Cardiac septum (tissue), 1 donor: ENCODE measurements at places on chromosomes 7 and 10.

DNA sequence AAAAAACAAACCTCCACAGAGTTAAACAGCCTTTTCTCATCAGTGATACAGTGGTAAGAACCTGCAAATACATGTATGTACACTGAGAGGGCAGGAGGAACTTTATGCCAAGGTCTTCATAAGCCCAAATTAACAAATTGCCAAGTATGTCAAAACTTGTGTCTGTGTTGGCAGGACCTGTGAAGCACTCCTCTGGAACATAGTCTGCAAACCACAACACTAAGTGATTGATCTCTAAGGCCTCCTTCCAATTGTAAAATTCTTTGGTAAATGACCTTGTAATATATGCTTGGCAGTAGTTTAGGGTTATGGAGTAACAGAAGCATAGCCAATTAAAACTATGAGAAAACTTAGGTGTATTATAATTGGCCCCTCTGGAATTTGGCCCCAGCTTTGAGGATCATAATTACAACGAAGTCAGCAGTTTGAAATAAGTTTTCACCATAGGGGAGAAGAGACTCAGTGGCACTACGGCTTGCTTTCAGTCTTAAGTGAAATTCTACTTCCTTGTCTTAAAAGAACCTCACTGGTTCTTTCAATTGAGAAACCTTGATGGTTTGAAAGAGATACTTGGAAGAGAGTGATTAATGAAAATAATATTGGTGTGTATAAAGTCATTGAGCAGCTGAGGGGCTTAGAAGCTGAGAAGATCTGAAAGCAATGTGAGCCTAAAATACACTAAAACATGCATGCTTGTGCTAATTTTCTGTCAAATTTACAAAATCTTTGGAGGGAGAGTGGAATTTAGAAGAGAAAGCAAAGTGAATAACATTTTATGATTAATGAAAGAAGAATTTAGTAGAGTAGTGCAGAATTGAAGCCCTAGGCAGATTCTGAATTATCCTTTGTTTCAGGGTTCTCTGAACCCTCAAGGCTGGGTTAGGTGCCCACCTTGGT is 57.6 kb downstream of the CNNM2 start:
- DNase-seq, result no peak

- no peak for DNase-seq
Measured at GRCh38 chr7:46653848-46654247, 732.8 kb upstream of the IGFBP3 start.

- no peak for DNase-seq
Measured at GRCh38 chr7:139953229-139953628, 109.5 kb downstream of the PARP12 start.

DNA sequence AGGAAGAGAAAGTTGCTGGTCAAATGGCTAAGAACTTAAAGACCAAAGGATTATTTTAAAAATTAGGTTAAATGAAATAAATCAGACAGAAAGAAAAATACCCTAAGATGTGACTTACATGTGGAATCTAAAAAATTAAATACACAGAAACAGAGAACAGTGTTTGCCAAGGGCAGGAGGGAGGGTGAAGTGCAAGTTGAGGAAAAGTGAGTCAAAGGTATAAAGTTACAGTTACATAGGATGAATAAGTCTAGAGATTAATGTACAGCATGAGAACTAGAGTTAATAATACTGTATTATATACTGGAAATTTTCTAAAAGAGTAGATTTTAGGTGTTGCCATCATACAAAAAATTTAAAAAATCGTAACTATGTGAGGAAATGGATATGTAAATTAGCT is 146.3 kb downstream of the MDFIC start:
- no peak for DNase-seq

DNA sequence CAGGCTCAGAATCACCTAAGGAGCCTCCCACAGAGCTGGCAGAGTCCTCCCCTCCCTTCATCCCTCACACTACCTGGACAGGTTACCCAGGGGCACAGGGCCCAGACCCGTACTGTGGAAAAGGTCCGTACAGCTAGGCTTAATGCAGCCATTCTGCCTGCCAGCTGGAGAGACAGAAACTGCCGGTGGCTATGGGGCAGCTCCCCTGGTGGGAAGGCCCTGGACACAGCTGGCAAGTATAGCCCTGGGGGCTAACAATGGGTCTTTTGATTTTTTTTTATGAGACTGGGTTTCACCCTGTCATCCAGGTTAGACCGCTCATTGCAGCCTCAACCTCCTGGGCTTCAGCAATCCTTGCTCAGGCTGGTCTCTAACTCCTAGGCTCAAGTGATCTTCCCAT is 68.3 kb downstream of the GNA12 start:
- no peak for DNase-seq

DNA sequence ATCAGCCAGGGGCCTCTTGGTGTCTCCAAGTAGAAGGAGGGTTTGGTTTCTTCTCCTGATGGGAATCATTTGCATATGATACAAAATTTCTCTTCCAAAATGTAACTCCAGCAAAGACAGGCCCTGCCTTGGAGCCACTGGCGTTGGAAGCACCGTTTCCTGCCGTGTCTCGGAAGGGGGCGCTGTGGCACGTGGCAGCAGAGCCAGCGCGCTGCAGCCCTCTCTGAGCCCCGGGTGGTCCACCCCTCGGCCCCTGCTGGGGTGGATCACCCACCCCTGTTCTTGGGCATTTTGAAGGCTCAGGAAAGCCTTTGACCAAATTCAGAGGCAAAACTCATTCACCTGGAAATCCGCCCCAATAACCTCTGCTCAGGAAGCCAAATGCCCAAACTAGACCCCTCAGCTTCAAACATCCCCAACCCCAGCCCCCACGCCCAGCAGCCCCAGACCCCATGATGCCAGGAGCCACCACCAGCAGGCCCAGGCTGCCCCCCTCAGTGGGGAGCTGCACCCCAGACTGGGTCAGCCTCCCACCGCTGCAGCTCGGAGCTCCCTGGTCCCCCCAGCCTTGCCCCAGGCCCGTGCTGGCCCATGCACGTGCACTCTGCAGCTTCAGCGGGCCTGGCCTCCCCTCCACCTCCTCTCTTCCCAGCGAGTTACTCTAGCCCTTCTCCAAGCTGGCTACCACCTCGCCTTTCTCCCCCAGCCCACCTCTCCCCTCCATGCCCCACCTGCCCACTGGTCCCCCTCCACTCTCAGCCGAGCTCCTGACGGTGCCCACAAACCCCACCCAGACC is 29.5 kb upstream of the ELFN1 start:
- DNase-seq, result no peak

DNA sequence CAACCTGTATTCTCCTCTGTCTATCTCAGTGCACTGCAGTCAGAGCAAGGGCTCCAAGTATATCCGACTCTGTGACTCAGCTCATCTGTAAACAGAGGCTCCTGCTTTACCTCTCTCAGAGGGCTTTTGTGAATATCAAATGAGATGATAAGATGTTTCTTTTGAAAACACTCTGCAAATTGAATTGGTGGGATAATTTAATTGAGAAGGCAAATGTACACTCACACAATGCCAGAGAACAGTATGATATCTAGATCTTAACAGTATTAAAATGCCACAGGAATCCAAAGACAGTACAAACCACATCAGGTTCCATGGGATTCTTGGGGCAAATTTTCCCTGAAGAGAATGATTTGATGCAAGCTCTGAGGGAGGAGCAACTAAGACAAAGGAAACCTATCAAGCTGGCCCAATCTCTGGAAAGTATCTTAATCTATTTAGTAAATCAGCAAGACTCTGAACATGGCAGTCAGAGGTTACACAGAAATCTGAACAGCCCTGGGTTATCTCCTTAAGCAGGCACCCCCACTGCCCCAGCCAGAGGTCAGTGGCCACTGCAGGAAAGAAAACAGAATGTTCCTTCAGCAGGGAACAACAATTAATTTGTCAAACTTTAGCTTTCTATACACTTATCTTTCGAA is 45.9 kb downstream of the DOCK4 start:
- DNase-seq, result no peak

GRCh38 chr10:113087165-113088029 is 137.3 kb downstream of the TCF7L2 start:
- no peak for DNase-seq

GRCh38 chr10:49610114-49610457 is at the start of gene SLC18A3:
Gene SLC18A3, plus strand, starts transcription at chr10:49610310. Its CDS starts 431 bp downstream, at chr10:49610741.
- peak; percentile 1 for DNase-seq

GRCh38 chr7:149292462-149292823 is 30.4 kb downstream of the ZNF783 start:
- DNase-seq, result no peak

DNA sequence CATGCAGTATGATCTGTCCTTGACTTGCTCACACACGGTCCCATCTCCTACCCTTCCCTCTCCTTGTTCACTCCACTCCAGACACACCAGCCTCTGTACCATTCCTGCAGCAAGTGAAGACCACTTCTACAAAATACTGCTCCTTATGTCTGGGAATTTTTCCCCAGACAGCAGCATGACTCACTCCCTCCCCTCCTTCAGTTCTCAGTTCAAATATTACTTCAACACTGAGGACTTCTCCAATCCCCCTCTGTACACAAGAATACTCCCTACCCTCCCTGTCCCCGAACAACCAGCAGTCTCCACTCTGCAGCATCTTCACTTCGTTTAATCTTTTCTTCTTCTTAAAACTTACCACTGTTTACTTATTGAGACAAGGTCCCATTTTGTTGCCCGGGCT is 474.0 kb downstream of the GPAM start:
- DNase-seq, result no peak

GRCh38 chr7:12402365-12402725 is 1.3 kb downstream of the VWDE start:
- DNase-seq, result no peak

DNA sequence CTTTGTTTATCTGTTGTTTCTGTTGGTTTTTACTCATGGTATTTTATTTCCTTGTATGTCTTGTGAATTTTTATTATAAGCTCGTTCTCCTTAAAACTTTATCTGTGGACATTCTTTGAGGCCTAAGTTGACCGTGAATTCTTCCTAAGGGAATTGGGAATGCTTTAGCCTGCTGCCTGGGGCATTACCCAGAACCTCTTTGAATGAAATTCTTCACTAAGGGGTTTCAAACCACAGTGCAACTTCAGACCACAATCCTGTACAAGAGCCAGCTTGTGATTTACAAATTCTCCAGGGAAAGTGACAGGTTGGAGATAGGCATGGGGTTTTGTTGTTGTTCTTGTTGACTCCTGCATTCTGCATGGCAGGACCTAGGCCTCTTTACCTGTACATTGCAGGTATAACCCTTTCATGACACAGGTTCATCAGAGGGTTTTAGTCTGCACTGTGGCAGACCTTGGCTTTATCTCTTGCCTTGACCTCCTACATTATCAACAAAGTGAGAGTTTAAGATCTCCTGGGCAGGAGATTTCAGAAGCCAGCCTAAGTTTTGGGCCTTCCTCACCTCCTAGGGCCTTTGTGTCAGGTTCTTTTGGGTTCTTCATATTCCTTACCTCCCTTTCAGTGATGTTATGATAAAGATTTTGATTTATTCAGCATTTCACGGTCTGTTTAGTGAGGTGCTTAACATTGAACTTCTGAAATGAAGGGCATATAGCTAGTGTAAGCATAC is 70.2 kb downstream of the ABCC2 start:
- DNase-seq, result no peak

GRCh38 chr10:97574374-97575126 is 2.0 kb downstream of the ANKRD2 start:
- DNase-seq, result peak; percentile 85

DNA sequence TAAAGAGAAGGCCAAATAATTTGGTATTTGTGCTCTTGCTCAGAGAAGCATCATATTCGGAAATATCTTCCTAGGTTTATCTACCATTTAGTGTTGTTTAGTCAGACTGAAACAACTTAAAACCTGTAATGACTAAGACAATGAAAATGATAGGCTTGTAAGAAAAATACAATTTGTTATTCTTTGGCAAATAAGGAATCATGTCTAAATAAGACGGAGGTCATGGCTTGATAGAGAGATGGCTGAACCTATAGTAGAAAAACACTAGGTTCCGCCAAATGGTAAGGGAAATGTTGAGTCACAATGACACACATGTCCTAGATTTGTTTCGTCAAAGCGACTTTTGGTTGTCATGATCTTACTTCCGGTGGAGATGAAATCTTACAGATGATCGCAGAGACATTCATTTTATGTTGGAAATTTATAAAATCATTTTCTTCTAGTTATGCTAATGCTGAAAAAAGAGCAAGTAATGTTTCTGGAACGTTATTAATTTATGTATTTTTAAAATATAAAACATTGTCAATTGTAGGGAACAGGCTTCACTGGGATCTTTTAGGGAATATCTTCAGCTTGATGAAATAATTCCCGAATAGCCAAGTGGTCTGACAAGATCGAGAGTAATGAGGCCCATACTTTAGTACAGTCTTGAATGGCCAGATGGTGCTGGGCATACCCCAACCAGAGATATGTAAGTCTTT is 1.0 kb downstream of the SRGN start:
- DNase-seq, result no peak

- DNase-seq, result no peak
Measured at GRCh38 chr10:43116596-43116995, 21.6 kb upstream of the CSGALNACT2 start.

DNA sequence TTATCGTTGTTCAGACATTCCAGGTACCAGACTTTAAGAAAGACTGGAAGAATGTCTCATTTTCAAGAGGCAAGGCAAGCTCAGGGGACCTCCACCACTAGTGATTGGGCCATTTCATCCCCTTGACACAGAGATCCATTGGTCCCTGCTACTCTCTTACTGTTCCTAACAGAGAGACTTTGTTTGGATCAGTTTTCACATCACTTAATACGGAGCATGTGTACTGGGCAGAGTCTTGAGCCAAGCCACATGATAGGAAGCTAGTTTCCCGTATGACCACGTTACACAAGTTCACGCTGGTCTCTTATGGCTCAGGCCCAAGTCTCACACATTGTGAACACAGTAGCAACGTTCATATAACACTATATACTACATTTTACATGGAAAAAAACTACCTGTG is 269.9 kb downstream of the BAMBI start:
- DNase-seq, result no peak

DNA sequence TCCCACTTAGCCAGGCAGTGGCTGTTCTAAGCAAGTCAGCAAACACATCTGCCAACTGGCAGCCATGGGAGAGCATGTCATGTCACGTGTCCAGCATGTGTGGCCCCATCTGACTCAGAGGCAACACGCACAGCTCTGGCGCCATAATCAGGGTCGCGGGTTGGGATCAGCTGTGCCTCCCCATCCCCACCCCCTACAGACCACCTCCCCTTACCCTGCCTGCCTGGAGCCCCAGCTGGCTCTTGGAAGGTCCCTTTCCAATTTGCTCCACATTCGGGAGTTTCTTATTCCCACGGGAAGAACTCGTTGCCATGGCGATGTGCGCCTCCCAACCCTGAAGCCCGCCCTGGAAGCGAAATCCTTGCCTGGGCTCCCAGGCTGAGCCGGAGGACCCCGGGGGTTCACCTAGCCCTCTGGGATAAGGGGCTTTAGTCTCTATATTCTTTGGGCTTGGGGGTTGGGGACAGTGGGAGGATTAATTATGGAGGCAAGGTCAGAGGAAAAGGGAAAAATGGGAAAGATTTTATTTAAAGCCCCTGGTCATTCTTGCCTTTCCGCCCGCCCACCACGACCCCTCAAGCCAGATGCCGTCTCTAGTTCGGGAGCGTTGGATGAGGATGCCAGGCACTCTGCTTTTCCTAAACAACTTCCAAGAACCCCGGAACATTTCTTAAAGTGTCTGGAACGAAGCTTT is 283.7 kb downstream of the ZEB1 start:
- no peak for DNase-seq

DNA sequence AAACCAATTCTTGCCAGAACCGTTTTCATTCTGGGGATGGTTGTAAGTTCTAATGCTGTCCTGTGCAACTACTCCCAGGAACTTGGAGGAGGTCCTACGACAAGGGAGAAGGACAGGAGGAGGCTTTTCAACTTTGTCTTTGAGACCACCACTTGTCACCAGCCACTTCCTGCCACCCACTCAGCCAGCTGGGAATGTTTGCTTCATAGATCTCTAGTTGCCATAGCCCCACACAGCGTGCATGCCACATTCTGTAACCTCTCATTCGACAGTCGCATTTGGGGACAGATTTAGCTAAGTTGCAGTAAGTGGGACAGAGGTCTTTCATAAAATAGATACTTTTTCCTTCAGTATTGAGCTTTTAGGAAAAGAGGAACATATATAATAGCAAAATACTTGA is 78.0 kb downstream of the TAF3 start:
- no peak for DNase-seq
